ENCODE measurements at places on chromosomes 3 and 15. TPM values are rescaled to one million over a fixed set of nuclear protein-coding genes. Genes with fewer than 3 reads are reported as not detected.

GRCh38 chr3:49733551-49733950, 9.8 kb upstream of the GMPPB start:
- no peak for DNase-seq

GRCh38 chr3:111768571-111769100, 90.4 kb upstream of the PHLDB2 start:
- DNase-seq, result peak; percentile 97

GRCh38 chr3:179700716-179701115, 47.9 kb downstream of the USP13 start:
- DNase-seq, result no peak

- DNase-seq, result peak; percentile 14
These were observed 218.2 kb downstream of the SHOX2 start for GRCh38 chr3:157888040-157888439.

DNA sequence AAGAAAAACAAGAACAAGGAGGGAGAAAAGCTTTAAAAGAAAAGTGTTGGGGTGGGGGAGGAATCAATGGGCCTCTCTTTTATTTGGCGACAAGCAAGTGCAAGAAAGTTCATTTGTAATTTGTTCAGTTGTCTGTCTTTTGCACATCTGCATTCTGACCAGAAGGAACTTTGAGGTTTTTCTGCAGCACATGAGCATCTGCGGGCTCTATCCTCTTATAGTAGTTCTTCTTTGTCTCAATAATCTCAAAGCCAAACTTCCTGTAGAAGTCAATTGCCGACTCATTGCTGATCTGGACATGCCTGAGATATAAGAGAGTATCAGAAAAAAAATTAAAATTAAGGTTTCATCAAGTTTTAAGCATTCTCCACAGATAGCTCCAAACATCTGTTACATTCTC, 24.4 kb downstream of the NAA50 start:
- DNase-seq, result no peak

GRCh38 chr3:111846039-111846438, 13.0 kb upstream of the PHLDB2 start:
- no peak for DNase-seq

DNA sequence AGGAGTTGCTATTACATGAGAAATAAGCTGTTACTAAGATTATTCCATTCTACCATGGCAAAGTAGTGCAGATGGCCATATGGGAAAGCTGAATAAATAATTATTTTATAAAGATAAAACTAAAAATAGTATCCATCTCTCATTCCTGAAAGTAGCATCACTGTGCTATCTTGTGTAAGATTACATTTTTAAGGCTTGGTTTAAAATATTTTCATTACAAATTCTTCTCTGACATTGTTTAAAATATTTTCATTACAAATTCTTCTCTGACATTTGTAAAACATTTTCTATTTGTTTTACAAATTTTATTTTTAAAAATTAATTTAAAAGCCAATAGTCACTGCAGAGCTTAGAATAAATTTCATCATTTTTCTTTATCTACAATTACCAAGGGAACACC, 665.5 kb upstream of the NAALADL2 start:
- no peak for DNase-seq

DNA sequence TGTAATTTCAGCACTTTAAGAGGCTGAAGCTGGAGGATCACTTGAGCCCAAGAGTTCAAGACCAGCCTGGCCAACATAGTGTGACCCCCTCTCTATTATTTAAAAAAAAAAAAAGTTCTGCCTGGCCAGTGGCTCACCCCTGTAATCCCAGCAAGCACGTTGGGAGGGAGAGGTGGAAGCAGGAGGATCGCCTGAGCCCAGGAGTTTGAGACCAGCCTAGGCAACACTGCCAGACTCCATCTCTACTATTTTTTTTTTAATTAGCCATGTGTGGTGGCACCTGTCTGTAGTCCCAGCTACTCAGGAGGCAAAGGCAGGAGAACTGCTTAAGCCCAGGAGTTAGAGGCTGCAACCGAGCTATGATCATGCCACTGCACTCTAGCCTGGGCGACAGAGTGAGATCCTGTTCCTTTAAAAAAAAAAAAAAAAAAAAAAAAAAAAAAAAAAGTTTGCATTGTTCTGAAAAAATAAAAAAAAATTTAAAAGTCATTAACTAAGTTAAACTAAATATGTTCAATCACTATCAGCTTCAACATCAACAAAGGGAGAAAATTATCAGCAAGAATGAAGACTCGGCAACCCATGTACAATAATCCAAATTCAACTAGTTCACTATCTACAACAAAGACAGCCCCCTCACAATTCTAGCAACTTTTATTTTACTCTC, 1.9 kb downstream of the RAF1 start:
- no peak for DNase-seq

DNA sequence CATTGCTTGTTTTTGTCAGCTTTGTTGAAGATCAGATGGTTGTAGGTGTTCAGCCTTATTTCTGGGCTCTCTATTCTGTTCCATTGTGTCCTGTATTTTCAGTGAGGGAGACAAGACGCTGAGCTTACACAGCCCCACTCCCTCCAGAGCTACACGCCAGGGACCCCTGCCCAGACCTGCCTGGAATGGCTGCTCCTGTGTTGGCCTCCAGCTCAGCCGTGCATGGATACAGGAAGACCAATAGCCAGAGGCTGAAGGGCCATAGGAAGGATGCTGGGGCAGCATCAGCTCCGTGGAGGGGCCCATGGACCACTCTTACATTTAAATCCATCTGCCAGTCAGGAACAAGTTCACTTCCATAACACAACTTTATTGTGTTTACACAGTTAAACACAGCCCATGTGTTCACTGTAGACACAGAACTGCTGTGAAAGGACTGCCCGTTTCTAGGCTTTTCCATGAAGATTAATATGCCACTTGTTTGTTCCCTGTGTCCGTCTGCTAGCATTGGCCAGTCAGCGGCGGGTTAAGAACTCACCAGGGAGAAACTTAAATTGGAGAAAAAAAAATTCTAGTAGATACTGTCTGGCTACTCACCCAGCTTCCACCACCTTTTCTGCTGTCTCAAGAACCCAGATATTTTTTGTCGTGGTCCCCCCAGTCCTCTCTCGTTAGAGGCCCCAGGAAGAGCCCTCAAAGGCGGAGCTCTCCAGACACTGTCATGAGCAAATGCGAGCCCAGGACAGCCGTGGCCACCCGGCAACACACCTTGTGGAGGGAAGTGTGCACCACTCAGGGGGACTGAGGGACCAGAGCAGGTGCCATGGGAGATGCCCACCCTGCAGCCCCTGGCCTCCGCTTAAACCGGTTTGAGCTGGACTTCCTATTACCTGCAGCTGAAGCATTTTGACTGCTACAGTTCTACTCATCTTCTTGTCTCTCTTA, 142.3 kb upstream of the MEF2A start:
- no peak for DNase-seq

- peak; percentile 13 for DNase-seq
These were observed 416.2 kb downstream of the IGSF11 start for GRCh38 chr3:118618247-118619040.

- no peak for DNase-seq
These were observed 60.8 kb downstream of the KAT2B start for GRCh38 chr3:20101041-20101440.

DNA sequence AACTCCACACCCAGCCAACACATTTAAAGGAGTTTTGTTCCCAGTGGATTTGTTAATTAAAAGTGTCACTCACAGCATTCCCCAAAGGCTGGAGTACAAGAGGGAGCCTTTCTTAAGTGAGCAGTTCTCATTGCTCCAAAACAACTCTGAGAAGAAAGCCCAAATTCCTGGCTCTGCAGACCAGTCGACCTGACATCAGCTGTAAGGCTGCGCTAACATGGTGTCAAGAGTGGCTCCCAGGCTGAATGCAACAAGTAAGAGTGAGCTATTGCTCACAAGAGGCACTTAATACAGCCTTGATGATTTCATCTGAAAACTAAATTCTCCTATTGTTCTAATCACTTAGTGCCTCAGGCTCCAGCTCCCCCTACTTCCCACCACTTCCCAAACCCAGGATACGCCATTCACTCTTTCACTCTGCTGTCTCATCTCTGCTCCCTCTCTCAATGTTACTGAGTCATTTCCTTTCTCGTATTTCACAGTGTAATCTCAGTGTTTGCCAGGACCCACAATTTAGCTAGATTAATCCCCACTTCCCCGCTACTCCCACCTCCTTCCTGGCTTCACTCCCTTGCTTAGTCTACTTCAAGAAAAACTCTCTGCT, 81.8 kb downstream of the WWTR1 start:
- DNase-seq, result peak; percentile 98

GRCh38 chr15:68368731-68369435, 63.1 kb downstream of the ITGA11 start:
- DNase-seq, result no peak

- no peak for DNase-seq
These were observed 65.5 kb downstream of the SMAD3 start for GRCh38 chr15:67130673-67131601.

DNA sequence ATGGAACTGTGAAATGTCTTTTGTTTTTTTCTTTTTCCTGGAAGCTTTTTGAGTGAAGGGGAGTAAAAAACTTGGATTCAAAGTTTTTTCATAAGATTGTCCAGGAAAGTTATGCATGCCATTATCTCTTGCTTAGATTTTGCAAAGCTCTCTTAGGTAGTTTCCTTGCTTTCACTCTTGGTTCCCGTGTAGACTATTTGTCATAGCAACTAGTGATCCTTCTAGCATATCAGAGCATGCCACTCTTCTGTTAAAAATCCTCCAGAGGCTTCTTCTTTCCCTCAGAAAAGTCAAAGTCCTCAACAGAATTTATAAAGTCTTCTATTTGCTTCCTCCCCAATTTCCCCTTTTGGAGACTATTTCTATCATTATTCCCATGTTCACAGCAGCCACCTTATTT, 21.1 kb downstream of the GTF2E1 start:
- no peak for DNase-seq

DNA sequence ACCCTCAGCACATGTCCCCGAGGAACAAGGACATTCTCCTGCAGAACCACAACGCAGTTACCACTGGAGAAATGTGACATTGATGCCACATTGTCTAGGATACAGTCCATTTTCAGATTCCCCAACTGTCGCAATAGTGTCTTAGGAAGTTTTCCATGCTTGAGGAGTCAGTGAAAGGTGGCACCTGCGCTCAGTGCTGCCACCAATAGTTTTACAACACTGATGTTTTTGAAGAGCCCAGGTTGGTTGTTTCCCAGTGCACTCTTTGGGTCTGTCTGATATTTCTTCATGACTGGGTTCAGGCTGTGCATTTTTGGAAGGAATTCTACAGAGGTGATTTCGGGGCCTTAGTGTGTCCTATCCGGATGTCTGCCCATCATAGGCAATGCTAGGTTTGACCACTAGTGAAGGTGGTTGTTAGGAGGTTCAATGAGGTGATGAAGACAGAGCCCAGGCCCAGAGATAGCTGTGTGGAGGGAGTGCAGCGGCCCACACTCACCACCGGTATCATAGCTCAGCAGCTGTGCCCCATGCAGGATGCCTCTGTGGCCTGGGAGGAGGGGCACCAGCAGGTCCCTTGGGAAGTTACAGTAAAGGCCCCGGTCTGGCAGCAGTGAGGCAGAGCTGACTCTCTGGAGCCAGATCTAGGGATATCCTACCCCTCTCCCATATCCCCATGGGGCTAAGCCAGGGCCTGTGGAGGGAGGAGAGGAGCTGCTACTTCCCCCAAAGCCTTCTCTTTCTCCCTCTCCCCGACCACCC, 96.6 kb downstream of the DNAJB8 start:
- DNase-seq, result no peak

DNA sequence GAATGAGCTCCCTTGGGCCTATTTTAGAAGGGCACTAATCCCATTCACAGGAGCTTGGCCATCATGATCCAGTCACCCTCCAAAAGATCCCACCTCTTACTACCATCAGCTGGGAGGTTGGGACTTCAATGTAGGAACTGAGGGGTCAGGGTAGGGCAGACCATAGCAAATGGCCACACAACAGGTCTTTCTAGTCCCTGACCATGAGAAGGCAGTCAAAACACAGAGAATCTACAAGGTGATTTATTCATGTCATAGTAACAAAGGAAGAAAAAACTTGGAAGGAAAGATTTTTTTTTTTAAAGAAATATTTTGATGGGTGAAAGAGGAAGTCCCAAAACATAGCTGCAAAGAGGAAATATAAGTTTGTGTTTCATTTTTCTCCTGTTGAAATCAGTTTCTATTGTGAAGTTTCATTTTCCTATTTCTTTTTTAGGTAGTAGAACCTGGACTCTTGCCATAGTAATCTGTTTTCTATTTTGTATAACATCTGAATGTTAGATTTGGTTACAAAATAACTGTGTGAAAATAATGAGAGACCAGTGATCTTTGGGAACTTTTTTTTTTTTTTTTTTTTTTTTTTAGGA, 23.5 kb upstream of the TNFSF10 start:
- DNase-seq, result no peak

DNA sequence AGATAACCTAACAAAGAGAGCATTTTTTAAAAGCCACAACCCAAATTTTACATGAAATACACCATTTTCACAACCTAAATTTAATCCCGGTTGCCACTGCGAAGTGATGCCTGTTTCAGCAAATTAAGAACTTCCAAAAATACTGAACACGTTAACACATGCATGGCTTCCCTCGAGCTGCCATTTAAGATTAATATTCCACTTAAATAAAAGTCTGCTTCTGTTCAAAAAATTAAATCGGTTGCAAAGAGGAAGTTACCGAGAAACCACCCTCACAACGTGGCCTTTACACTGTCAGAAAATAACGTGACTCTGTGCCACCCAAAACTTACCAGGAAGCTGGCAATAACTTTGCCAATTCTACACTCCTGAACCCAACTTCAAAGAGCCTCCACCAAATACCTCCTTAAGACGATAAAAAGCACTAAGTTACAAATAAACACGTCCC, 1.2 kb downstream of the TBL1XR1 start:
- DNase-seq, result peak; percentile 32

DNA sequence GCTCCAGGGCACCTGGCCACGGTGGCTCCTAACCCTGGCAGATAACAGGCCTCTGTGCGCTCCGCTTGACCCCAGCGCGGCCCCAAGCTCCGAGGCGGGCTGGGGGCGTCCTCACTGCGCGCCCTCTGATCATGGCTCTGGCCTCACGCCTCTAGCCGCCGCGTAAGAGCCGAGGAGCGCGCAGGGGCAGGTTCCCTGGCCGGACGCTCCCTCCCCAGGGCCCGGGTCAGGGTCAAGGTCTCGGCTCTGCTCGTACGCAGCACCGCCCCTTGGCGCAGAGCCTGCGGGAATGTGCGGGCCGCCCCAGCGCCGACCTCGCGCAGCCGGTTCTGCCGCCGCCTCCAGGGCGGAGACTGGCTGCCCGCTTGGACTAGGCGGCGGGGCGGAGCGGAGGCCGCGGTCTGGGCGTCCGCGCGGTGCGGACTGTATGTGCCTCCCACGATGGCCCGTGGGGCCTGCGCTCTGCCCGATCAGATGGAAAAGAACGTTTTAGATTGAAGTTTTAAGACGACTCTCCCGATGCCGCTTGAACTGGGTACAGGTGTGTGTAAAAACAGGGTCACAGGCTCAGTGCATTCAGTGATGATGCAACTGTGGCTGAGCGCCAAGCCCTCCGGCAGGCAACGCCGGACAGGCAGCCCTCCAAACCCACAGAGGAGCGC, 40.8 kb downstream of the CHST14 start:
- DNase-seq, result peak; percentile 72

GRCh38 chr3:73718326-73719110, 93.8 kb upstream of the PDZRN3 start:
- no peak for DNase-seq

GRCh38 chr15:84081391-84082168, 154.0 kb upstream of the GOLGA6L4 start:
- peak; percentile 13 for DNase-seq

The FBXW12 gene
- total RNA-seq, result not detected

The MESP1 gene
- total RNA-seq, result 32.9 TPM

The CLEC3B gene
- total RNA-seq, result not detected

The NRROS gene
- total RNA-seq, result 0.29 TPM

The AHSG gene
- total RNA-seq, result not detected

The FANCD2OS gene
- not detected for total RNA-seq

The PAQR5 gene
- 16.5 TPM for total RNA-seq

The HES1 gene
- 906 TPM for total RNA-seq

The SLC22A13 gene
- 0.73 TPM for total RNA-seq

The CCR3 gene
- not detected for total RNA-seq

The GADL1 gene
- not detected for total RNA-seq

Data from PC-3 (cell line).